ENCODE measurements at places on chromosomes 7 and 10.

DNA sequence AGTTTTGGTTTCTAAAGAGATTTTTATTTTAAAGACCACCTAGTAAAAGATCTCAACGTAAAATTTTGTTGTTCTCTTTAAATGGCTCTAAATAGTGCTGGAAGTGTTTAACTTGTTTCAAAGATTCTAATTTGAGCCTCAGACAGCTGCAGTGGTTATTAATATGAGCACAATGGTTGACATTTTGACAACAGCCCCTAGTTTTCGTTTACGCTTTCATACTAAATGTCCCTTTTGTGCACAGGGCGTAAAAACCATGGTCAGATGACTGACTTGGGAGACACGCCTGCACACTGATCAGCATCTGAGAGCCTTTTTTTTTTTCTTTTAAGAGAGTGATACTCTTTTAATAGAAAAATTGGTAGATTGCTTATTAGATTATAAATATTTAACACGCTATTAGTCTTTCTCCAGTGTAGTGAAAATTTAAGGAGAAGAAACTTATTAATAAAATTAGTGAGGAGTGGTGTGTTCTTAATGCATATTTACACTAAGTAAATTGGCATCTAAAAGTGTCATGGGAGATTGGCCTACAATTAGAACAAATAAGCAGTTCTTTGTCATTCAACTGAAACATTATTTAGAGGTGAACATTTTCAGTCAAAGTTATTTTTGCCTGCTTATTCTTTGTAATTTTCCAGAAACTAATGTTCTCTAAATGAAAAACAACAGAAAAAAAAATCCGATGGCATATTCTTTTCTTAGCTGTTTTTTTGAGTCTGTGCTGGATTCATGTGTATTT lies 182.8 kb upstream of the PHYHIPL start:
- no peak for DNase-seq

GRCh38 chr10:97278491-97278989 lies 13.9 kb downstream of the ARHGAP19 start:
- DNase-seq, result no peak

GRCh38 chr10:68406111-68406814 lies 814 bp downstream of the RUFY2 start:
- no peak for DNase-seq

DNA sequence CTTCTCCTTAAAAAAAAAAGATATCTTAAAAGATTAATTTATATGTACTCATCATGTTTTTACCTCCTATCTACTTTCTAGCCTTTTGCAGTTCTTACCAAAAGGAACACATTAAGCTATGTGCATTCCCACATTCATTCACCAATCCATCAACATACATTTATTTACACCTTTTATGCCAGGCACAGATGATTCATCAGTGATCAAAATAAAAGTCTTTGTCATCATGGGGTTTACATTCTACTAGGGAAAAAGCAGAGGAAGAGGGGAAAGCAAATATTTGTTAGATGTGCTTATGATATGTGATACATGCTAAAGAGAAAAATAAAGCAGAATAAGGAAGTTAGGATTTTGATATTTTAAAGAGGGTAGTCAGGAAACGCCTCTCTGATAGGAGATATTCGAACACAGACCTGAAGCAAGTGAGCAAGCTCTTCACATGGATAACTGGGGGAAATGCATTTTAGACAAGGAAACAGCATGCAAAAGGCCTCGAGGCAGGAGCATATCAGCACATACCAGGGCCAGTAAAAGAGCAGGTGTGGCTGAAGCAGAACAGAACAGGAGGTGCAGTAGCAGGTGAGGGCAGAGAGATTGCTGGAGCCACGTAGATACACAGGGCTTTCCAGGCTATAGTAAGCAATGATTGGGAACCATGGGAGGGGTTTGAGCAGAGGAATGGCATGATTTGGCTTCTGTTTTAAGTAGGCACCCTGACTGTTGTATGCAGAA lies 67.4 kb downstream of the REEP3 start:
- no peak for DNase-seq

- no peak for DNase-seq
Measured at GRCh38 chr7:102287981-102288278, 1.3 kb downstream of the SH2B2 start.

- DNase-seq, result no peak
Measured at GRCh38 chr7:69883399-69883891, 285.2 kb downstream of the AUTS2 start.

GRCh38 chr7:36010656-36011587 lies 142.1 kb upstream of the EEPD1 start:
- no peak for DNase-seq

DNA sequence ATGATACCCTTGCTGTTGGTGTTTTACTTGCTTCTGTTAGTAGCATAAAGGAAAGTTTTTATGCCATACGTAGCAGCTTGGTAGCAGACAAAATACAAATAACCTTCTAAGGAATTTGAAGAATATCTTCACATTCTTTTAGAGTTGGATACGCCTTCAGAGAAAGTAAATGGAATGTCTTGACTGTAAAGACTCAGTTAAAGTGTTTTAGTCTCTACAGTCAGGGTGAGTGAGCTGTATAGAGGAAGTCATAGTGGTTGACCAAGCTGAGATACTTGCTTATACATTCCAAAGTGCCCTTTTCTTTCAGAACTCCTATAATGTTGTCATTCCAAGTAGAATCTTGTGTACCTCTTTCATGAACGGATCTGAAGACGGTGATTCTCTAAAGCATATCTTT lies 37.7 kb downstream of the RABGEF1 start:
- no peak for DNase-seq

GRCh38 chr10:132632851-132633684 lies 95.5 kb downstream of the INPP5A start:
- no peak for DNase-seq

DNA sequence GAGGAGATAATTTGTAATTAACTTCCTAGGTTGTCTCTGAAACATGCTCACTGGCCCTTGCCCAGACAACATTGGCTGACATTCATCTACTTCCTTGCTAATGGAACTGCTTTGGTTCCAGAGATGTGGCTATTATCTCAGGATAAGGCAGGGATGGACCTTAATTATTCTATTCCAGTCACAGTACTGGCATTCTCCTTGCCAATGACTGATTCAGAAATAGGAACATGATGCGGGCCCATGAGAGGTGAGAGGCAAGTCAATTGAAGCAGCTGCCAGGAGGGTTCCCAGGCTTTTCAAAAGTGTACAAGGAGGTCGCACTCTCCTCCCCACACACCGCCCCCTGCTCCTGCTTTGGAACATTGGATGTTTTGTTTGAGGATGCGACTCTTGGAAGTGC lies 109.6 kb upstream of the DGKB start:
- DNase-seq, result no peak

GRCh38 chr7:27375958-27376357 lies 133.4 kb downstream of the EVX1 start:
- DNase-seq, result no peak

DNA sequence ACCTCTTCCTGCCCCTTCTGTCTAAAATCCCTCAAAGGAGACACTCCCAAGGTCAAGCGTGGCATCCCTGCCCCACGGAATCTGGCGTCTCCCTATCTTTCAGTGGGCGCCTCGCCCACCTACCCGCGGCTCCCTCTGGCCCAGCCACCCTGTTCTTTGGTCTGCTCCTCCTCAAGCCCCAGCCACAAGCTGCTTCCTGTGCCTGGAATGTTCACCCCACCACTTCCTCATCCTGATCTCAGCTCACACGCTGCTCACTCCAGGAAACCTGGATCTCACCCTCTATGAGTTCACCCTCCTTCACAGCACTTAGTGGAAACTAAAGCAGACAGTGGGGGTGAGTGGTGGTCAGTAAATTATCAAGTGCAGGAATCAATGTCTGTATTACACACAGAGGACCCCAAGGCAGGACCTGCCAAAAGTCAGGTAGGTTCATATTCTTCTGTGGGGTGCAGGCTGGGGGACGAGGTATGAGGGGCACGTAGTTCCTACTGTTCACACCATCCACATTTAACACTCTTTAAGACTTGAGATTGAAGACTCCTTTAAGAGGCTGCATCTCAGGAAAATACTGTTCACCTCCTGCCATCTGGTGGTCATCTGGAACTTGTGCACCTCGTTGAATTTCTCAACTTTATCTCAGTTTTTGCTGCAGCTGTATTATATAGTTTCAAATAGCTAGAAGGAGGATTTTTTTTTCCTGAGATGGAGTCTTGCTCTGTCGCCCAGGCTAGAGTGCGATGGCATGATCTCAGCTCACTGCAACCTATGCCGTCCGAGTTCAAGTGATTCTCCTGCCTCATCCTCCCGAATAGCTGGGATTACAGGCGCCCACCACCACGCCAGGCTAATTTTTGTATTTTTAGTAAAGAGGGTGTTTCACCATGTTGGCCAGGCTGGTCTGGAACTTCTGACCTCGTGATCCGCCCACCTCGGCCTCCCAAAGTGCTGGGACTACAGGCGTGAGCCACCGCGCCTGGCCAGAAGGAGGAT lies 166.6 kb downstream of the ARHGAP21 start:
- no peak for DNase-seq

DNA sequence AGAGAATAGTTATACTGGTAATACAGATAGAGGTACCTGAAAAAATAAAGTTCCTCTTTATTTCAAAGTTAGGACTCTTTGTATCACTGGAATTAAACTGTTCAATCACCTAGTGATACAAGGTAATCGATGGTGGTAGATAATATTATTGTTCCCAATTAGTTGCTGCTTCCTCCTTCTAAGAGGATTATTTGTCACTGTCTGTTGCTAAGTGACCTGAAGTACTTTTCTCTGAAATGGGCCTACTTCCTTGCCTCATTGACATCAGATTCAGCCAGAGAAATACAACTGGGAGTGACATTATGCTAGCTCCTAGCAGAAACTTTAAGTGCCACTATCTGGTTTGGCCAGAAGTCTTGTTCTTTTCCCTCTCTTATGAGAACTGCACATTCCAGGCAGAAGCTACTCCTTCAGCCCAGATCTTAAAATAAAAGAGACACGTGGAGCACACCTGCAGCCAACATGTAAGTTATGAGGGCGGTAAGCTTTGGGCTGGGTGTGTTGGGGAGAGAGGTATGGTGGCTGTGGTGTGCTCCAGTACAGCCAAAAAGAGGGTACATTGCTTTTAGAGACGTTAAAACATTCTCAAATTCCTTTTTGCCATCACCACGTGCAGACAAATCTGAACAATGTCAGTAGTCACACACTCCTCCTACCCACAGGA lies 54.8 kb downstream of the MINDY3 start:
- no peak for DNase-seq

DNA sequence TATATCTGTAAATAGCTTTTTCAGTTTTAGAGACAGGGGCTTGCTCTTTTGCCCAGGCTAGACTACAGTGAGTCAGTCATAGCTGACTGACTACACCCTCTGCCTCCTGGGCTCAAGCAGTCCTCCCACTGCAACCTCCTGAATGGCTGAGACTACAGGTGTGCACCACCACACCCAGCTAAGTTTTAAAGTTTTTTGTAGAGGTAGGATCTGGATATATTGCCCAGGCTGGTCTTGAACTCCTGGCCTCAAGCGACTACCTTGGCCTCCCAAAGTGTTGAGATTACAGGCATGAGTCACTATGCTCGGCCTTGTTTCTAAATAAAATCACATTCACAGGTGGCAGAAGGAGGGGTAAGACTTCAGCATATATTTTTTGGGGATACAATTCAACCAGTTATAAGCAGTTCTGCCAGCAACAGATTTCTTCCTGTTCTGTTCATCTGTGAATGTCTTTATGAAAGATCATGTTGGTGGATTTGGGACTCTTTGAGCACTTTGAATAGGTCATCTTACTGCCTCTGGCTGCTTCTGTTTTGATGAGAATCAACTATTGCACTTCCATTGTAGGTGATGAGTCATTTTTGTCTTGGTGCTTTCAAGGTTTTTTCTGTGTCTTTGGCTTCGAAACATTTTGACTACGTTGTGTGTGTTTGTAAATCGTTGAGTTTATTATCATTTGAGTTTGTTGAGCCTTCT lies 15.7 kb downstream of the RBM33 start:
- no peak for DNase-seq

DNA sequence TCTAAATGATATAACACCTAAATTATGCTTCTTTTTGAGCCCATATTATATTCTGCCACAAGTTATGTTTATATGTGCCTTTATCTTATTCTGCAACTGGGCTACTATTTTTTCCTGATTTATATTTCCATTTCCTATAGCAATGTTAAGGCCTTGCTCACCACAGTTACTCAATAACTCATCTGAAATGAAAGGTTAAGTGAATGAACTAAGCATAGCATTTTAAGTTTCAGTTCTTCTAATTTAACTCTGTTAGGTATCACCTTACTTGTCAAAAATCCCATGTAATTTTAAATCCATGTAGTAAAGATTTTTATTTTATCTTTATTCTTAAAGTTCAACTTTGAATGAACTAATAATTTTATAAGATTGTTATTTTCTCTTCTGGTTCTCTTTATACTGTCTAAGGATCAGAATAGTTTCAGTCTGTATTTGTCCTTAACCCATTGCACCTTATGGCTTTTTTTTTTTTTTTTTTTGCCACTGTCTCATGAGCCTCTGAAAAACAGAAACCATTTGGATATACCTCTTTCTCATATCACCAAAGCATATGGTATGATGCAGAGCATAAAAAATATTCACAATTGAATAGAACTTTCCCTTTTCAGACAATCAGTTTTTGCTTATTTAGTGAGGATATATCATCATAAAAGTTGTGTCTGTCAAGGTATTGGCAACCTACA lies 301.8 kb upstream of the ZWINT start:
- no peak for DNase-seq

GRCh38 chr10:132069122-132069848 lies 3.5 kb downstream of the JAKMIP3 start:
- DNase-seq, result no peak

- DNase-seq, result no peak
Measured at GRCh38 chr10:125368146-125368545, 207.8 kb upstream of the CTBP2 start.

DNA sequence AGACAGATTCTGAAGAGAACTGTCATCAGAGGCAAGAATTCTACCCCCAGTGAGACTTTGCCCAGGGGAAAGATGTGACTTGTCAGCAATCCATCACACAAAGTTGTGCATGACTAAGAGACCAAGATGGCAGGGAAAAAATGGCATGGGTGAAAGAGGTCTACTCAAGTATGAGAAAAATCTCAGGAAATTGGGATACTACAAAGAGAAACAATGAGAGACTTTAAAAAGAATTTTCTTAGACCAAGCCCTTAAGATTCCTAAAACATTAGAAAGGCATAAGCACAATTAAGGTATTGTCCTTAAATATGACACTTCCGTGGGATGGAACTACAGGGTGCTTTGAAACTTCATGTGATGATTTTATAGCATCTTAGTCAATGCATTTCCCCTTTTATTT lies 45.6 kb upstream of the PDE1C start:
- DNase-seq, result no peak

GRCh38 chr7:91041141-91041540 lies 223.1 kb upstream of the FZD1 start:
- no peak for DNase-seq

DNA sequence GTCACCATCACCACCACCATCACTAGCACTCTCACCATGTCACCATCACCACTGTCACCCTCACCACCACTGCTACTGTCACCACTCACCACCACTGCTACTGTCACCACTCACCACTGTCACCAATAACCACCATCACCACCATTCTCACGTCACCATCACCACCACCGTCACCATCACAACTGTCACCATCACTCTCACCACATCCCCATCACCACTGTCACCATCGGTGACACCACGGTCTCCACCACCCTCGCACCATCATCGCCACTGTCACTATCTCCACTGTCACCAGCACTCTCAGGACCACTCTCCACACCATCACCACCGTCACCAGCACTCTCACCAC lies 130.4 kb downstream of the MAD1L1 start:
- DNase-seq, result no peak
